ENCODE measurements at places on chromosomes 13 and 19. TPM values are rescaled to one million over a fixed set of nuclear protein-coding genes. Genes with fewer than 3 reads are reported as not detected.

Gene CBARP
- 0.64 TPM for total RNA-seq

Gene RFXAP
- 9.6 TPM for total RNA-seq

Gene PDX1
- not detected for total RNA-seq

Gene C1QTNF9
- not detected for total RNA-seq

Gene MEGF8
- 13.0 TPM for total RNA-seq

Gene FCGBP
- total RNA-seq: 6.1 TPM

DNA sequence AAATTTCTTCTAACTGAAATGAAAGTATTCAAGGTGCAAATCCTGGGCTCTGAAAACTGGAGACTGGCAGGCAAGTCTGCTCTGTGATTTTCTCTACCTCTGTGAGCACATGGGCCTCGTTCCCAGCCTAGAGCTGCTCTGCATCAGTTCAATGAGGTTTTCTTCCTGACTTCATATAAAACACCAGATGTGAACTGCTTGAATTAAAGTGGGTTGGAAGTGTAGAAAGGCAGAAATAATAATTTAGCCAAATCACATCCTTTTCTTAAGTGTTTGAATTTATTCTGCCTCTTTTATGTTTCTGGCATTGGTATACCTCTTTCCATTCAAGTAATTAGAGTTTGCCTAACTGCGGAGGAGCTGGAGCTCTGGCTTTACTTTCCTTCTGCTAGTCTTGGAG is 540.8 kb downstream of the OLFM4 start:
- no peak for DNase-seq
- no peak overlapping the region for H3K4me3 ChIP-seq
- H3K36me3 ChIP-seq: no peaks in the 10 kb centered on the region
- no peaks in the 10 kb centered on the region for H3K4me1 ChIP-seq
- H3K27me3 ChIP-seq: no peaks in the 10 kb centered on the region

- H3K27ac ChIP-seq: no peak overlapping the region
- no peak overlapping the region for H3K4me3 ChIP-seq
- DNase-seq: no peak
- no peaks in the 10 kb centered on the region for H3K4me1 ChIP-seq
Observed at GRCh38 chr19:15138427-15138826, 31.2 kb downstream of the SYDE1 start.

- DNase-seq: no peak
- H3K27ac ChIP-seq: no peak overlapping the region
- H3K36me3 ChIP-seq: peaks cover 79% of the 10 kb centered on the region
- H3K27me3 ChIP-seq: no peaks in the 10 kb centered on the region
- no peak overlapping the region for H3K4me3 ChIP-seq
- no peaks in the 10 kb centered on the region for H3K4me1 ChIP-seq
Observed at GRCh38 chr19:54125713-54126112, 10.2 kb downstream of the PRPF31 start.

DNA sequence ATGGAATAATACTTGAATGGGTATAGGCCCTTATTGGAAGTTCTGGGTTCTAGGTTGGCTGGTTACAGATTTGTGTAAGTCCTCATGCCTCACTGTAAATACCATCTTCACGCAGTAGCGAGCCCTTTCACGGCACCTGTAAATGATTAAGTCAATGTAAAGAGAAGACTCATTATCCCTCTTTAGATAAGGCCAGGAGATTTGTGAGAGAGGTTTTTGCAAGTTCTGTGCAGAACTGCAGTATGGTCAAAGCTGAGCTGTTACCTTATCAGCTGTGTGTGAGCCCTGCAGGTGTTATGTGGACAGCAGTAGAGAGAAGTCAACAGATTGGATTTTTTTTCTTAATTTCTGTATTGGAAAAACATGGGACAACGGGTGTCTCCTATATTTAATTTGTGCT is 141.6 kb downstream of the SHISA2 start:
- no peak overlapping the region for H3K4me3 ChIP-seq
- no peak overlapping the region for H3K27ac ChIP-seq
- DNase-seq: no peak
- no peaks in the 10 kb centered on the region for H3K36me3 ChIP-seq
- H3K27me3 ChIP-seq: no peaks in the 10 kb centered on the region

GRCh38 chr13:77360032-77360685 is 33.3 kb upstream of the MYCBP2 start:
- H3K27ac ChIP-seq: peak overlapping the region; percentile 75
- H3K4me3 ChIP-seq: peak overlapping the region; percentile 30
- peaks cover 30% of the 10 kb centered on the region for H3K4me1 ChIP-seq
- no peaks in the 10 kb centered on the region for H3K36me3 ChIP-seq

DNA sequence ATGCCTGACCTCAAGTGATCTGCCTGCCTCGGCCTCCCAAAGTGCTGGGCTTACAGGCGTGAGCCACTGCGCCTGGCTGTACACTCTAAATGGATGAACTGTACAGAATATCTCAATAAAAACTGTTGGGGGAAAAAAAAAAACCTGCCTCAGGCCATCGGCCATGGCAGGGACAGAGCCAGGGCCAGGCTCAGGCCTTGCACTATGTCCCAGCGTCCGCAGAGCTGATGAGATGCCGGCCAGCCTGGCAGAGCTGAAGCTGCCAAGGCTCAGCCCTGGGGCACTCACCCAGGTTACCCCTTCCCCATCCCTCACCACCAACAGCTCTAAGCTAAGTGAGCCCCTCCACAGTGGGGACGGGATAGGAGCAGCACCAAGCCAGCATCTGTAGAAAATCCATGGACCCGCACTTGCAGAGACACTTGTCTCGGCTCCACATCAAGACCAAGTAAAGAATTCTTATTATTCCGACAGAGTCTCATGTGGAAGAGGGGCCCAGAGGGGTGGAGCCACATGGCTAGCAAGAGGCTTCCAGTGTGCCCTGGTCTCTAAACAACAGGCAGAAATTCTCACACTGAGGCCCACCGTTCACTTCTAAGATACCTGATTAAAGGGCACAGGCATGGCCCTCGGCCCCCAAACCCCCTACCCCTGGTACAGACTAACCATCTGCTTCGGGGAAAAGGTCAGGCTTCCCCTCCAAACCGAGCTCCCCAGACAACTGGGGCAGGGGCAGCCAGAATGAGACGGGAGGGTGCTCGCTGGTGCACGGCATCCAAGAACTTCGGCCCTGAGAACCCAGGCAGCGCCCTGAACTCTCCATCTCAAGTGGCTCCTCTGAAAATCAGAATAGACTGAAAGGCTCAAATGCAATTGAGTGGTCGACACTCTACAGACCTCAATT is 5.8 kb downstream of the PPP6R1 start:
- H3K36me3 ChIP-seq: peaks cover 41% of the 10 kb centered on the region
- peak overlapping the region; percentile 98 for H3K4me3 ChIP-seq
- H3K4me1 ChIP-seq: peaks cover 96% of the 10 kb centered on the region
- peak overlapping the region; percentile 100 for H3K27ac ChIP-seq
- no peaks in the 10 kb centered on the region for H3K27me3 ChIP-seq
- DNase-seq: no peak

- H3K4me3 ChIP-seq: no peak overlapping the region
- H3K4me1 ChIP-seq: peaks cover 22% of the 10 kb centered on the region
- H3K27me3 ChIP-seq: peaks cover 66% of the 10 kb centered on the region
Observed at GRCh38 chr13:94711561-94712286, 621 bp downstream of the SOX21 start.

DNA sequence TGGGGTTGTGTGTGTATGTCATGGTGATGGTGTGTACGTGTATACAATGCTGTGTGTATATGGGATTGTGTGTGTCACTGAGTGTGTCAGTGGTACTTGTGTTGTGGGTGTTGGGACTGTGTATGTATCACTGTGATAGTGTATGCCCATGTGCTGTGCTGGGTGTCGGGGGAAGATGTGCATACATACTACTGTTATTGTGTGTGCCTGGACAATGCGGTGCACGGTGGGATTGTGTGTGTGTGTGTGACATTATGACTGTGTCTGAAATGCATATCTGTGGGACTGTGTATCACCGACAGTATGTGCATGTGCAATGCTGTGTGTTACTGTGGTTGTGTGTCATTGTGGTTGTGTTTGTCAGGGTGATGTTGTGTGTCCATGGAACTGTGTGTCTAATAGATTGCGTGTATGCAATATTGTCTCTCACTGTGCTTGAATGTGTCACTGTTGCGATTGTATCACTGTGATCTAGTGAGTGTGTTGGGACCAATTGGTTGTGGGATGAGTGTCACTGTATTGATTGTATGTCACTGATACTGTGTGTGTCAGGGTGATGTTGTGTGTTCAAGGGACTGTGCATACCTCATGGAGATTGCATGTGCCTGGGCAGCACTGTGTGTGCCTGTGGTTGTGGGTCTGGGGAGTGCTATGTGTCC is 11.0 kb upstream of the BBC3 start:
- no peak overlapping the region for H3K4me3 ChIP-seq
- H3K4me1 ChIP-seq: peaks cover 30% of the 10 kb centered on the region
- DNase-seq: no peak
- peaks cover 4% of the 10 kb centered on the region for H3K27me3 ChIP-seq
- no peak overlapping the region for H3K27ac ChIP-seq

GRCh38 chr13:76992548-76993001 is 694 bp downstream of the CLN5 start:
- peaks cover 25% of the 10 kb centered on the region for H3K36me3 ChIP-seq
- H3K27me3 ChIP-seq: no peaks in the 10 kb centered on the region
- DNase-seq: peak; percentile 23
- peak overlapping the region; percentile 97 for H3K27ac ChIP-seq

- no peak overlapping the region for H3K27ac ChIP-seq
- H3K4me3 ChIP-seq: no peak overlapping the region
- H3K27me3 ChIP-seq: no peaks in the 10 kb centered on the region
- peaks cover 13% of the 10 kb centered on the region for H3K4me1 ChIP-seq
Observed at GRCh38 chr13:91305652-91306051, 41.8 kb upstream of the MIR17HG start.

GRCh38 chr19:7763696-7764095 is 653 bp downstream of the CLEC4M start:
- H3K4me3 ChIP-seq: no peak overlapping the region
- H3K27me3 ChIP-seq: peaks cover 8% of the 10 kb centered on the region
- no peak for DNase-seq
- peaks cover 4% of the 10 kb centered on the region for H3K36me3 ChIP-seq

Data from activated B cell treated with CpG ODN at 0.5 μM for 24 hours (primary cell).